ENCODE measurements at places on chromosomes 3 and 15.

DNA sequence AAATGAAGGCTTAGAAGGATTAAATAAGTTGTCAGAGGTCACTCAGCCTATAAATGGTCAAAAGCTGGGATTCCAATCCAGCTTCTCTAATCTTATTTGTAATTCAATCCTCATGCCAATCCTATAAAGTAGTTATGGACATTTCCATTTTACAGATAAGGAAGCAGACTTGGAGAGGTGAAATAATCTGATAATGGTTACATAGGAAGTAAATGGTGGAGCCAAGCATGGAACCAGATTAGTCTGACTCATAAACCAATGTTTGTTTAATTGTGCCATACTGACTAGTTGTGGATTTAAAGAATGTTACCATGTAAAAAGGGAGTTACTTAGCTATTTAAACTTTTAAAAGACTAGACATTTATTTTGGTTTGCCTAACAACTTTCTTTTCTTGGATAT is 59.7 kb downstream of the KCNAB1 start:
- no peak for DNase-seq

DNA sequence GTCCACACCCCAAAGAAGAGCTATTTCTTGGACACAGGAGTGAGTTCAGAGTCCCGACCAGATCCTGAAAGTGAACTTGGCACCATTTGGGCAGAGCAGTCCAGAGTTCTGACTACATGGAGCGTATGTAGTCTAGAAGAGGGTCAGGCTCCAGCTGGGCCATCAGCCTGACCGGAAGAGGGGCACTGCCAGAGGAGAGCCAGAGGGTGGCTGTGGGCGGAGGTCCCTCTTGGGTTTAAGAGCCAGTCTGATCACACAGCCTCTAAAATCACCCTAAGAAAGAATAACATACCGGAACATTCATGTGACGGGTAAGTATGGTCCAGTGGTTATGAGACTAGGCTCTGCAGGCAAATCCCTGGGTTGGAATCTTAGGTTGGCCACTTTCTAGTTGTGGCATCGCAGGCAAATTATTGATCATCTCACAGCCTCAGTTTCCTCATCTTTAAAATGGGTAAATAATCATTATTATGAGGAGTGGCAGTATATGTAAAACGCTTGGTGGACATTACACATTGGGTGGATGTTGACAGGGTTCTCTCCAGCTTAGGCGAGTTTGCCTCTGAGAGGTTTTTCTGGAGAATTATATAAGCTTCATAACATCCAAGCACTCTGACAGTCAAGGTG is 2.1 kb upstream of the RAP2B start:
- no peak for DNase-seq

GRCh38 chr3:154976072-154976983 is 103.8 kb upstream of the MME start:
- DNase-seq = no peak

DNA sequence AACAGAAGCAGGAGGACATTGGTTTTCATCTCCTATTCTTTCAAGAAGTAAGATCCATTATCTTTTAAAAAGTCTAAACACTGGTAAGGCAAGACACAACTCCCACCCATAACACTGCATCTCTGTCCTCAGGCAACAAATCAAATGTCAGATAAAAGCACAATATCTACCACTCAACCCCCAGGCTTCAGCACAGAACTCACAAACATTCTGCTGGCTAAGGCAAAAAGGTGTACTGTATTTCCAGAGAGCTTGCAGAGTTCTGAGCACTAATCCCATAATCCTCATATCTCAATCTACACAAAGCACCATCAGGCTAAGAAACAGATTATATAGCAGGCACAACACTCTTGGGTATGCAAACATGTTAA is 20.9 kb downstream of the RAF1 start:
- DNase-seq = no peak

DNA sequence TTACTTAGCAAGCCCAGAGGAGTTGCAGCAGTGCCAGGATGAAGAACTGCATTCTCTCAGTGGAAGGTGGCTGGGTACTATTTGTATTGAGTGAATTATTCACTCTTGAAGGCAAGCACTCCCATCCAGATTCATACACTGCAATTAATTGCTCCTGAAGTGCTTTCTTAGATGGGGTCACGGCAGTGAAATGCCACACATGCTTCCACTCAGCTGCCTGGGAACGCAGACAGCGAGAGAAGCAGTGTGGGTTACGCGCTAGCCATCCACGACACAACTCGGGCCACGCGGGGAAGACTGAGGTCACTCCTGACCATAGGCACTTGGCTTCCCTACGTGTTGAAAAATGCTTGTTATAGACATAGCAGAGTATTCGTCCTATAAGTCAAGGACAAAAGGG is 30.8 kb upstream of the LMCD1 start:
- no peak for DNase-seq

DNA sequence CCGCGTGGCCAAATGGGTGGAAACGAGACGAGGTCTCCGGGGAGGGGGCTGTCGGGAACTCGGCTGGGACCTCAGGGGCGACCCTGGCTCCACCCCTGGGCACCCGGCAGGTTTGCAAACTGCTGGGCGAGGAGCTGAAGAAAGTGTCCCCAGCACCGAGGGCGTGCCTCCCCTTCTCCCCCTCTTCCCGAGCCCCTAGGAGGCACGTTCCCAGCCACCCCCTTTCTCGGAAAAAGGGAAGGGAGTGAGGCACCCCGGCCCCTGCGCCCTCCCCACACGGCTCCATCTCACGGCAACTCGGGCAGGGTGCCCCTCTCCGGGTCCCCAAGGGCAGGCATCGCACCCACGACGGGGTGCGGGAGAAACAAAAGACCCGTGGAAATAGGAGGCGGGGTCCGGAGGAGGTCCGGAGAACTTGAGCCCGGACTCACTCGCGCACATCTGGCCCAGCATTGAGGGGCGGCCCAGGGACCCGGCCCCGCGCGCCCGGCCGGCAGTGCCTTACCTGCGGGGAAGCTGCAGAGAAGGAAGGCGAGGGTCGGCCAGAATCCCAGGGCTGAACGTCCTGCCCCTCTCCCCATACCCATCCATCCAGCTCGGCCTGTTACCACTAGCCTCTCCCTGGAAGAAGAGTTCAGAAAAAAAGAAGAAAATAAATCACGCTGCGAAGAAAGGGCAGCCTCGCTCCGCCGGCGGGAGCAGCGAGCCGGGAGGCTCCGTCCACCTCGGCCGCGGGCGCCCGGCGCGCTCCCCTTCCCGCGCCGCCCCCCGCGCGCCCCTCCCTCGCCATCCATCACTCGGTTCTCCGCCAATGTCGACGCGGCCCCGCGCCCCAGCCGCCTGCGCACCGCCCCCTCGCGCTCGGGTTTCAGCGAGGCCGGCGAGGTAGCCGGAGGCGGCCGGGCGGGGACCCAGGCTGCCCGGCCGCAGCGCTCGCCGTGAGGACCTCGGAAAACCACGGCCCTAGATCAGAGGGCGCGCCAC is 16.3 kb downstream of the RGMA start:
- no peak for DNase-seq

DNA sequence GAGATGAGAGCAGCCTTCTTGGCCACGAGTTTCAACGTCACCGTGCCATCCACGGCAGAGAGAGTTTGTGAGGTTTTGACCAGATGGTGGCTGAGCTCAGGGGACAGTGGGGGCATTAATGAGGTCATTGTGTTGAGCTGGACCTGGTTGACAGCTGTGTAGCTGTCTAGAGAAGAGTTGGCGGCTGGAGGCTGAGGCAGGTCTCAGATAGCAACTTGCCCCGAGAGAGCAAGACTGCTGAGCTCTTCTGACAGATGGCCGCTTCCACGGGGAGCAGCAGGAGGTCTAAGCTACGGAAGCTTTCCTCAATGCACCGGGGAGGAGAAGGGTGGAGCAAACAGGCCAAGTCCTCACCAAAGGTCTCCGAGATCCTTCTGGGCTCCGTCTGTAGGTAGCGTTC is 44.8 kb upstream of the EIF5A2 start:
- no peak for DNase-seq

- no peak for DNase-seq
Measured at GRCh38 chr3:129346695-129347457, 68.2 kb downstream of the HMCES start.

DNA sequence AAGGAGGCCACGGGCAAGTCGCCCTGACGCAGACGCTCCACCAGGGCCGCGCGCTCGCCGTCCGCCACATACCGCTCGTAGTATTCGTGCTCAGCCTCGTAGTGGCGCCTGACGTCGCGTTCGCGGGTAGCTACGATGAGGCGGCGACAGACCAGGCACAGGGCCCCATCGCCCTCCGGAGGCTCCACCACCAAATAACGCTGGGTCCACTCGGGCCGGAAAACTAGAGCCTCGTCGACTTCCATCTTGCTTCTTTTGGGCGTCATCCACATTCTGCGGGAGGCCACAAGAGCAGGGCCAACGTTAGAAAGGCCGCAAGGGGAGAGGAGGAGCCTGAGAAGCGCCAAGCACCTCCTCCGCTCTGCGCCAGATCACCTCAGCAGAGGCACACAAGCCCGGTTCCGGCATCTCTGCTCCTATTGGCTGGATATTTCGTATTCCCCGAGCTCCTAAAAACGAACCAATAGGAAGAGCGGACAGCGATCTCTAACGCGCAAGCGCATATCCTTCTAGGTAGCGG is at the start of gene EPM2AIP1:
Gene EPM2AIP1, minus strand, starts transcription at position 326 of the 520 bp plus-strand sequence. Its CDS starts 54 bp downstream, at position 272.
- no peak for DNase-seq

GRCh38 chr3:37542772-37543449 is 318.8 kb upstream of the CTDSPL start:
- no peak for DNase-seq

DNA sequence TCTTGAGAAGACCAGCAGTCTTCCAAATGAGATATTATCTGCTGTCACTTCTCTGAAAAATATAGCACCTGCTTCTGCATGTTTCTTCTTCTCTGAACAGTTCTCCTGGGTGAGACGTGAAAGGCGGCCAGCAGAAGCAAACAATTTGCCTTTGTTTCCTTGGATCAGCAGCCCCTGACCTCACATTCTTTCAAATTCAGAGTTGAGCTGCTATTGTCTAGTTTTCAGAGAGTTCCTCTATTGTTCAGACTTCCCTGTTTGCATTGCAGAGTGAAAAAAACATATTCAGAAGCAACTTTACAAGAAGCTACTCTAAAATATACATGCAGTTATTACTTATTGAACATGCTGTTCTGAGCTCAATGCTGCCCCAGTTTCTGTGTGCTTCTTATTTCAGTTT is 653.6 kb downstream of the NAALADL2 start:
- DNase-seq = no peak

DNA sequence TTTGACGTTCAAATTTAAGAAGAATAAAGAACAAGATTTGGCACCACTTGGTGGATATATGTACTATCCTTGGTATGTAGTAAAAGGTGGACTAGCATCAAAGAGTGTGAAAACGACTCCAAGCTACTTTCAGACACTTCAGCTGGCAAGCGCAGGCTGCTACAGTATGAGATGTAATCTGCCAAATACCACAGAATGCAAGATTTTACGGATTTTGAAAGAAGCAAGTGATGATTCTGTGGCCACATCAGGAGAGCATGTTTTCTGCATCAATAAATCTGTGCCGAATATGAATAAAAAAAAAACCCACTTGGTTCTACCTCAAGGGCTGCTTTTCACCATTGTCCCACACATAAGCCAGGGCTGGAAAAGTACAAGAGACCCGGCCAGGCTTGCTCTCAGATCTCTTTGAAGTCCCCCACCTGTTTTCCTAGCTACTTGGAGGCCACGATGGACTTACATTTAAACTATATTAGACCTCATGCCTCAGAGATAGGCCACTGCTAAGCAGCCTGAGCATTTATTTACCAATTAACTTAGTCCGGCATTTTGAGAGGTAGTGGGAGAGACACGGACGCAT is 37.4 kb downstream of the MYO1E start:
- DNase-seq = no peak

Measured in AML-193 (cell line).